ENCODE measurements at places on chromosomes 2 and 18. TPM values are rescaled to one million over a fixed set of nuclear protein-coding genes. Genes with fewer than 3 reads are reported as not detected.

Gene ANKRD62
- not detected for polyA plus RNA-seq

Gene ABHD1
- polyA plus RNA-seq = 0.53 TPM

Gene SLC14A1
- polyA plus RNA-seq = 2.2 TPM

Gene TMEM200C
- polyA plus RNA-seq = not detected

Gene FRZB
- not detected for polyA plus RNA-seq

Gene SMAD7
- polyA plus RNA-seq = 5.3 TPM

Gene MC4R
- not detected for polyA plus RNA-seq

Gene B3GNT7
- not detected for polyA plus RNA-seq

Gene CYS1
- not detected for polyA plus RNA-seq

Gene SP140
- 13.0 TPM for polyA plus RNA-seq

Gene AQP12B
- not detected for polyA plus RNA-seq

Gene ATL2
- polyA plus RNA-seq = 38.1 TPM

Gene MOGAT1
- not detected for polyA plus RNA-seq

Gene CROCC2
- not detected for polyA plus RNA-seq

Gene DSC1
- 4.9 TPM for polyA plus RNA-seq

Gene REG3A
- not detected for polyA plus RNA-seq

Gene OLA1
- polyA plus RNA-seq = 83.6 TPM

Gene HOXD12
- polyA plus RNA-seq = not detected

Gene RAPH1
- 0.91 TPM for polyA plus RNA-seq

Gene GAREM1
- polyA plus RNA-seq = 1.0 TPM

Gene SAG
- not detected for polyA plus RNA-seq

Gene UPP2
- not detected for polyA plus RNA-seq

Gene CXCR4
- polyA plus RNA-seq = 368 TPM

Gene CAPN14
- polyA plus RNA-seq = 0.16 TPM

Gene ERICH2
- polyA plus RNA-seq = not detected

Gene CEBPZ
- 32.5 TPM for polyA plus RNA-seq

Gene NGEF
- not detected for polyA plus RNA-seq

Gene TRIM54
- not detected for polyA plus RNA-seq

Gene TANC1
- polyA plus RNA-seq = not detected

Gene TTC32
- 25.9 TPM for polyA plus RNA-seq

Gene RTP5
- polyA plus RNA-seq = not detected

Gene CNGA3
- not detected for polyA plus RNA-seq

Gene CERKL
- polyA plus RNA-seq = 14.7 TPM

Gene CRACDL
- 0.51 TPM for polyA plus RNA-seq

Gene TRABD2A
- 119 TPM for polyA plus RNA-seq

Gene SOX11
- polyA plus RNA-seq = not detected

Gene MYO7B
- not detected for polyA plus RNA-seq

Gene MTLN
- 146 TPM for polyA plus RNA-seq

Gene APOB
- polyA plus RNA-seq = not detected

Gene FBXO48
- polyA plus RNA-seq = 0.49 TPM

Gene SPP2
- not detected for polyA plus RNA-seq

Gene NTSR2
- polyA plus RNA-seq = not detected

Gene TMEM178A
- not detected for polyA plus RNA-seq

Gene AGXT
- polyA plus RNA-seq = not detected

Gene SERPINB10
- polyA plus RNA-seq = not detected

Gene RAMP1
- 1.9 TPM for polyA plus RNA-seq

Gene ERCC3
- 36.5 TPM for polyA plus RNA-seq

Gene COL4A3
- polyA plus RNA-seq = not detected

Gene SPDYA
- polyA plus RNA-seq = not detected

Gene PLA2R1
- not detected for polyA plus RNA-seq

Gene MAP2
- 0.48 TPM for polyA plus RNA-seq

Gene ASB18
- not detected for polyA plus RNA-seq

Gene CXCR1
- polyA plus RNA-seq = 0.20 TPM

Gene TMEM182
- 9.0 TPM for polyA plus RNA-seq

Gene ITGA6
- 102 TPM for polyA plus RNA-seq

Gene RELCH
- polyA plus RNA-seq = 7.3 TPM

All from naive thymus-derived CD4-positive, alpha-beta T cell (primary cell).